Spinal cord (tissue), 10 donors: ENCODE measurements at places on chromosomes 6 and 20.

- H3K27ac ChIP-seq: no peak overlapping the region
- H3K27me3 ChIP-seq: no peaks in the 10 kb centered on the region
- no peaks in the 10 kb centered on the region for H3K4me1 ChIP-seq
- no peak for DNase-seq
- no peaks in the 10 kb centered on the region for H3K36me3 ChIP-seq
Observed at GRCh38 chr6:144535630-144536029, 250.5 kb downstream of the UTRN start.

GRCh38 chr20:62183426-62184142 is 756 bp downstream of the MTG2 start:
- H3K27me3 ChIP-seq: no peaks in the 10 kb centered on the region
- peaks cover 11% of the 10 kb centered on the region for H3K36me3 ChIP-seq
- peaks cover 12% of the 10 kb centered on the region for H3K4me1 ChIP-seq
- no peak for DNase-seq

DNA sequence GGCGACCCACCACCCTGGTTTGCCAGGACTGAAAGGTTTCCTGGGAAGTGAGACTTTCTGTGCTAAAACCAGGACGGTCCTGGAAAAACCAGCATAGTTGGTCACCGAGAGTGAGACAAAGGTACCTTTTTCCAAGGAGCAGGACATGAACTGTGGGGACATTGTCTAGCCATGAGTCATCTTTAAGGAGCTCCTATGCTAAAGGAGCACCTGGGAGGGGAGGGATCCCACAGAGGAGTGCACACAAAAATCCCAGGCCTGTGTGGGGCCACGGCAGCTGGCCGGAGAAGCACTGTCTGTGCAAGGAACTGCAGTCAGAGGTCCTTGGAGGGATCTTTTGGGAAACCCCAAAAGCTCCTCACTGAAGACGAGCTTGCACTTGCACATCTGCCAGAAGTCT is 109.1 kb upstream of the PLEKHG1 start:
- no peak overlapping the region for H3K27ac ChIP-seq
- no peaks in the 10 kb centered on the region for H3K27me3 ChIP-seq
- H3K4me3 ChIP-seq: no peak overlapping the region
- DNase-seq: no peak
- H3K36me3 ChIP-seq: no peaks in the 10 kb centered on the region

- no peaks in the 10 kb centered on the region for H3K27me3 ChIP-seq
- no peak overlapping the region for H3K27ac ChIP-seq
- no peaks in the 10 kb centered on the region for H3K36me3 ChIP-seq
Observed at GRCh38 chr6:3873051-3873450, 23.9 kb downstream of the FAM50B start.

DNA sequence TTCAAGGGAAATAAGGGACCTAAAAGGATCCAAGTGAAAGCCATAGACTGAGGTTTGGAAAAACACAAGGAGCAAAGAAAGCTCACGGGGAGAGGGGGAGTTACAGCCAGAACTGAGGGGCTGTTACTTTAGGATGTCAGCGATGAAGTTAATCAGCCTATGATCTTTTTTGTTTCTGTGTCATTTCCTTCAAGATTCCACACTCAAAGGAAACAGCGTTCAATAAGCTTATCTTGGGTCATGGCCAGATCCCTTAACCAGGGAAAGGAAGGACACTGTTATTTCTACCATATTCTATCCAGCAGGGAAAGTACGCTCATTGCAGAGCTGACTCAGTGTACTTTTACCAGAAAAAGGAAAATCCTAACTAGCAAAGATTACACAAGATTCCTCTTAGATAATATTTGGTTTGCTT is 132.8 kb downstream of the PFDN4 start:
- no peaks in the 10 kb centered on the region for H3K4me1 ChIP-seq
- no peak for DNase-seq
- no peak overlapping the region for H3K4me3 ChIP-seq
- H3K27ac ChIP-seq: no peak overlapping the region
- no peaks in the 10 kb centered on the region for H3K36me3 ChIP-seq

- H3K27me3 ChIP-seq: no peaks in the 10 kb centered on the region
- H3K4me1 ChIP-seq: no peaks in the 10 kb centered on the region
- no peak overlapping the region for H3K27ac ChIP-seq
- H3K36me3 ChIP-seq: no peaks in the 10 kb centered on the region
Observed at GRCh38 chr20:42399802-42400201, 781.6 kb upstream of the CHD6 start.

- peaks cover 15% of the 10 kb centered on the region for H3K4me1 ChIP-seq
- no peaks in the 10 kb centered on the region for H3K36me3 ChIP-seq
- H3K27me3 ChIP-seq: no peaks in the 10 kb centered on the region
- no peak for DNase-seq
- H3K4me3 ChIP-seq: no peak overlapping the region
Observed at GRCh38 chr6:169022079-169022478, 231.6 kb downstream of the THBS2 start.

DNA sequence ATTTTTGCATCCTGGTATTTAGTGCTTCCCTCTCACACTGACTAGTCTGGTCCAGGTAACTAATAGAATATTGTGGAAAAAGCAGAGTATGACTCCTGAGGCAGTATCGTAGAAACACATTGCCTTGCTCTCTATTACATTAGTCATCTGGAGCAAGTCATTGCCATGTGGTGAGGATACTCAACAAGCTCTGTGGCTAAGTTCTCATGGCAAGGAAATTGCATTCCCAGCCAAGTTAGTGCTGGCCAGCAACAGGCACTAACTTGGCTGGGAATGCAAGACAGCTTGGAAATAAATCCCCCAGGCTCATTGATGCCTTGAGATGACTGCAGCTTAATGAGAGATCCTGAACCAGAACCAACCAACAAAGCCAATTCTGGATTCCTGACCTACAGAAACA is 39.7 kb upstream of the HTR1B start:
- H3K36me3 ChIP-seq: no peaks in the 10 kb centered on the region
- peak; percentile 51 for DNase-seq
- no peak overlapping the region for H3K27ac ChIP-seq
- H3K4me3 ChIP-seq: no peak overlapping the region
- no peaks in the 10 kb centered on the region for H3K4me1 ChIP-seq

DNA sequence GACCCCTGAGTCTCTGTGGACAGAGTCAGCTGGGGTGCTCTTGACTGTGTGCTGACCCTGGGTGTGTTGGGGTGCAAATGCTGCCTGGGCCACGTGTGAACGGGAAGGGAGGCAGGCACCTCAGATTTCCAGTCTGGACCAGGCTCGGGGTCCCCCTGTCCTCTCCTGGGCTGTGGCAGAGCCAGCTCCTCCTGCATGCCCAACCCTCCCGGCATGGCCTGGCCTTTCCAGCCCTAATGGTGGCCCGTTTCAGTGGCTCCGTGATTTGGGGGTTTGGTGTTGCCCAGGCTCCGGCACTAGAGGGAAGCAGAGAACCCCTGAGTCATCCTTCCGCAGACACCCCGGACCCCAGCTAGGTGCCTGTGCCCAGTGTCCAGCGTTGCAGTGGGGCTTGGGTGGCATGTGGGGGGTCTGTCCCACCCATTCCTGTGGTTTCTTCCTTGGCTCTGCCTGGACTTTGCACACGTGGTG is 9.1 kb downstream of the RBM38 start:
- peaks cover 56% of the 10 kb centered on the region for H3K4me1 ChIP-seq
- no peak for DNase-seq
- no peak overlapping the region for H3K4me3 ChIP-seq
- H3K27ac ChIP-seq: no peak overlapping the region
- H3K36me3 ChIP-seq: peaks cover 98% of the 10 kb centered on the region
- no peaks in the 10 kb centered on the region for H3K27me3 ChIP-seq
